Caki2 (cell line): ENCODE measurements at places on chromosomes 6 and 20. TPM values are rescaled to one million over a fixed set of nuclear protein-coding genes. Genes with fewer than 3 reads are reported as not detected.

NOX3 gene
- not detected in 2 replicates for total RNA-seq

NKX2-4 gene
- total RNA-seq, result not detected in 2 replicates

TBC1D32 gene
- 3.8 and 4.9 TPM in 2 replicates for total RNA-seq

KCNG1 gene
- 4.9 and 5.7 TPM in 2 replicates for total RNA-seq

SYCP2 gene
- 16.7 and 23.6 TPM in 2 replicates for total RNA-seq

PCK1 gene
- 0.96 and 1.0 TPM in 2 replicates for total RNA-seq
